ENCODE measurements at places on chromosomes 2 and 18.

DNA sequence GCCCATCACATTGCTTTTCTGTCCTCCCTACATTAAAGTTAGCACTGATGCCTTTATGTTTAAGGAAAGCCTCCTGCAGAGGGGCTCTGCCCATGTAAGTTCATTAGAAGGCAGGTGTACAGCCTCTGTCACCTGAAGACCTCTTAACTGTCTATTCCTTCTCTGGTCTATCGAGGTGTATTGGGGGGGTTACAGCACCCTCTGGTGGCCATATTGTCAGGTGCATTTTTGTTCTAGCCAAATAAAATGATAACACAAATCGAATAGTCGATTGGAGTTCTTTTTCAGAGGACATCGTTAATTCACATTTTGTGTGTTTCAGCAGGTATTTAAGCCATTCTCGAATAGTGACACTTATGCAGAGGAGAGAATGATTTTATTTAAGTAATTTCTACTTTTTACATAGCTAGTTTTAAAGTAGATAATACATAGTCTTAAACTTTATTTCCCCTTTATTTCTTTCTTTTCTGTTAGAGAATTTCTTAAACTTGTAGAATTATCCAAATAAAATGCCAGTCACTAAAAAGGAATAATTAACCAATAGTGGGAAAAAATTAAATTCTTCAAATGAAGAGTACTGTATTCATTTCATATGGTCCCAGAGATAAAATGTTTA, 136.8 kb downstream of the NEDD4L start:
- DNase-seq, result peak; percentile 86

DNA sequence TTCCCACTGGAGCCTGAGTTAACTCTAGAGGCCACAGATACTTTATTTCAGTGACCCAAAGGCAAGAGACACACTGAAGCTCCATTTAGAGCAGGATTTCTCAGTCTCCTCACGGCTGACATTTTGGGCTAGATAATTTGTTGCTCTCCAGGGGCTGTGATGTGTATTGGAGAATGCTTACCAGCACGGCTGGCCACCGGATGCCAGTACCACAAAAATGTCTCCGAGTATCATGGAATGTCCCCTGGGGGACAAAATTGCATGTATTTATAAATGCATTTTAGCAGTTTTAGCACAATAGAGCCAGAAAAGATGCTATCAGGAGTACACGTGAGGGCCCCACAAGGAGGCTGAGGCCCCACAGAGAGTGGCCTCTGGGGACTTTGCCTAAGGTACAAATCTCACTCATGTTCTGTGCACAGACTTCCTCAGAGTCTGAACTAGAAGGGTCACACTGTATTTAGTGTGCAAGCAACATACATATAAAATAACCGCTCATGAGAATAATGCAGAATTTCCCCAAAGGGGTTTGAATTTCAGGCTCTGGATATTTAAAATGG, 20.5 kb upstream of the DCC start:
- no peak for DNase-seq

DNA sequence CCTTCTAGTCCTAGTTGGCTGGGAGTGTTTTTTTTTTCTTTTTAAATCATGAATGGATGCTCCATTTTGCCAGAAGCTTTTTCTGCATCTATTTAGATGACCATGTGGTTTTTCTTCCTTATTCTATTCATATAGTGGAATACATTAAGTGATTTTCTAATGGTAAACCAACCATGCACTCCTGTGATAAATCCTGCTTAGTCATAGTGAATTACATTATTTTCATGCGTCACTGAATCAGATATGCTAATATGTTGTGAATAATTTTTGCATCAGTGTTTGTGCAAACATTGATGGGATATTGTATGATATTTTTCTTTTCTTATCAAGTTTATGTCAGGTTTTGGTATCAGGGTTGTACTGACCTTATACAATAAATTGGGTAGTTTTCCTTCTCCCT, 229.3 kb upstream of the REV1 start:
- DNase-seq, result no peak

DNA sequence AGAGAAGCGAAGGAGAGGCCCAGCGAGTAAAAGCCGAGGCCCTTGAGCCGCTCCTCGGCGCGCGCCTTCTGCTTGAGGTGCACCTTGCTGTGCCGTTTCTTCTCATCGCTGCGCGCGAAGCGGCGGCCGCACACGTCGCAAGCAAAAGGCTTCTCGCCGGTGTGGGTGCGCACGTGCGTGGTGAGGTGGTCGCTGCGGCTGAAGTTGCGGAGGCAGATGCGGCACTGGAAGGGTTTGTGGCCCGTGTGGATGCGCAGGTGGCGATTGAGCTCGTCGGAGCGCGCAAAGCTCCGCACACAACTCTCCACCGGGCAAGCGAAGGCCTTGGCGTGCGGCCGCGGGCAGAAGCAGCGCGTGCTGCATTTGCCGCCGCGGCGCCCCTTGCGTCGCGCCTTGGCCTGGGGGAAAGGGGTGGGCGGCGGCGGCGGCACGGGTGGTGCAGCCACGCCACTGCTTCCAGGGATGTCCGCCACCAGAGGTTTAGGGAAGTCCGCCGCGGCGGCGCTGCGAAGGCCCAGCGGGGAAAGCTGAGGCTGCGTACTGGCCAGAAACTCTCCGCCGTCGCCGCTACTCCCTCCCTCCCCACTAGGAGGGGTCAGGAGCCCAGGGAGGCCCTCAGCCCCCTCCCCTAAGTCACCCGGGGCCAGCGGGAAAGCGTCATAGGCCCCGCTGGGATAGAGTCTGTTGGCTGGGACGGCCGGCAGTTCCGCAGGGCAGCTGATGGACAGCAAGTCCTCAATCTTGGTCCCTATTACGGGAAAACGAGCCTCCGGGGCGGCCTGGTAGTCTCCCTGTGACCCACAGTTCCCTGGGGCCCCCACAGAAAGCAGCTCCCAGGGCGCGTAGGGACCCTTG, 1.7 kb downstream of the EGR4 start:
- peak; percentile 23 for DNase-seq

DNA sequence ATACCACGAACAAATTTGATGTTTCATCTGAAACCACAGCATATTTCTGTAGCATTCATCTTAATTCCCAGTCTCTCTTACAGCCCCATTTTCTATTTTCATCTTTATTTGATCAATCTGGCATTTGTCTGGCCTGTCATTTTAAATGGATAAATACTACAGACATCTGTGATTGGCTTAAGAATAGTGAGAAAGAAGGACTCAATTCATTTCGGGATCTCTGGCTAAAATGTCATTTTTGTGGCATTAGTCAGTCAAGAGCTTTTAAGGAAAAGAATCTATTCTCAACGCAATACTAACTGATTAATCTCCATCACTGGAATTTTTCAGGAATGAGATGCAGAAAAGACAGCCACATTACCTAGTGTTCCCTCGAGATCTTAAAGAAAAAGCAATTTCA, 585.9 kb downstream of the IRS1 start:
- DNase-seq, result no peak

- peak; percentile 22 for DNase-seq
These were observed 249.8 kb downstream of the NBAS start for GRCh38 chr2:15311201-15311907.

All from erythroblast (primary cell).